ENCODE measurements at places on chromosomes 1 and 21.

GRCh38 chr1:158951956-158952355 is 20.6 kb downstream of the PYHIN1 start:
- H3K36me3 ChIP-seq: no peaks in the 10 kb centered on the region
- DNase-seq: no peak
- no peaks in the 10 kb centered on the region for H3K4me1 ChIP-seq
- no peaks in the 10 kb centered on the region for H3K27me3 ChIP-seq
- H3K27ac ChIP-seq: no peak overlapping the region

DNA sequence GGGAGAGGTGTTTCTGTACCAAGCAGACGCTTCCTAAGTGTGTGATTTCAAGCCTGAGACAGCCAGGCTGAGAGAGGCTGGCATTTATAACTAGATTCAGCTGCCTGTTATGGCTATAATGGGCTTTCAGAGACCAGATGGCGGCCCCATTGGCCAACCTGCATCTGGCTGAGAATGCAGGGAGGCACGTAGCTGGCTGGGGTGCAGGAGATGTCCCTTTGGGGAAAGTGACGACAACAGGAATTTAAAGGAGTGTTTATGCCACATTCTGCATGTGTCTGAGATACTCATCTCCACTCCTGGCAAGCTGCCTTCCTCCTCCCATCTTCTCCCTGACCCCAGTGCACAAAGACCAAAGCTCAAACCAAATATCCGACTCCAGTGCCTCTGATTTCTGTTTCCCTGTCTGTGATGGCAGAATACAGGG is 21.3 kb upstream of the CCDC190 start:
- no peak overlapping the region for H3K4me3 ChIP-seq
- no peaks in the 10 kb centered on the region for H3K27me3 ChIP-seq
- DNase-seq: no peak
- H3K4me1 ChIP-seq: peaks cover 4% of the 10 kb centered on the region
- H3K27ac ChIP-seq: no peak overlapping the region

- H3K27me3 ChIP-seq: peaks cover 31% of the 10 kb centered on the region
- H3K36me3 ChIP-seq: no peaks in the 10 kb centered on the region
- H3K4me3 ChIP-seq: no peak overlapping the region
- H3K27ac ChIP-seq: no peak overlapping the region
- no peak for DNase-seq
Observed at GRCh38 chr1:88302843-88303486, 381.1 kb upstream of the PKN2 start.

DNA sequence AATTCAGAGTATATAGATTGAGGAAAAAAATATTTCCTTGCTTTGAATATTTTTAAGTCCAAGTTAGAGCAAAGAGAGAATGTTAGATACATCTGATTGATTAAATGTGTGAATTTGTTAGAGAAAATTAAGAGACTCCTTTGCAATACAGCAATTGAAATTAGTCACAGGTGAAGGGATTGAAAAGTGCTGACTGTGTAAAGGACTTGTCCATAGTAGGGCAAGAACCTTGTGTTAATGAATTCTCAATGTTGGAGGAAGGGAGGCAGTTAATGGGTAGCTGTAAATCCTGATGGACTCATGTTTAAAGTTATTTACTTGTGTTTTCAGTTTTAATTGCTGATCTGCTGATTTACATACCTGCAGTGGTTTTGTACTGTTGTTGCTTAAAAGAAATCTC is 38.6 kb downstream of the ALG6 start:
- H3K36me3 ChIP-seq: peaks cover 6% of the 10 kb centered on the region
- H3K27me3 ChIP-seq: no peaks in the 10 kb centered on the region
- H3K4me3 ChIP-seq: no peak overlapping the region
- DNase-seq: no peak

DNA sequence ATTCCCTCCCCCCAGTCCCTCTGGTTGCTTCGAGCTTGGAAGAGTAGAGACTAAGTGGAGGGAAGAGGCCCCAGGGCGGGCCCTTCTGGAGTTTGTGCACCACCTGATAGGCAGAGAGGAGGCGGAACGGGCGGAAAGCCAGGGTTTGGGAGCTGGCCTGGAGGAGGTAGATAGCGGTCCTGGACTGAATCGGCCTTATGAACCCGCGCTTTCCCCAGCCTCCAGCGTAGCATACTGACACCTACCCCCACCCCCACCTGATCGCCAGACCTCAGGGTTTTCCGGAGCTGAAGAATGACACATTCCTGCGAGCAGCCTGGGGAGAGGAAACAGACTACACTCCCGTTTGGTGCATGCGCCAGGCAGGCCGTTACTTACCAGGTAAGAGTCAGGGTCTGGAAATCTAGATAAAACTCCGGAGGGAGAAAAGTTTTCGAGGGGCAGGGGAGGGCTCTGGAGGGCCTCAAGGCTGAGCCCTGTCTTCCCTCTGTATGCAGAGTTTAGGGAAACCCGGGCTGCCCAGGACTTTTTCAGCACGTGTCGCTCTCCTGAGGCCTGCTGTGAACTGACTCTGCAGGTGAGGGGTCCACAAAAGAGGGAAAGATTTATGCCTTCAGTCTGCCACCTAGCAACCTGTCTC is 705 bp downstream of the UROD start:
- no peaks in the 10 kb centered on the region for H3K27me3 ChIP-seq
- H3K27ac ChIP-seq: peak overlapping the region; percentile 96
- peak overlapping the region; percentile 88 for H3K4me3 ChIP-seq
- peaks cover 16% of the 10 kb centered on the region for H3K36me3 ChIP-seq
- peaks cover 38% of the 10 kb centered on the region for H3K4me1 ChIP-seq
- DNase-seq: peak; percentile 86

DNA sequence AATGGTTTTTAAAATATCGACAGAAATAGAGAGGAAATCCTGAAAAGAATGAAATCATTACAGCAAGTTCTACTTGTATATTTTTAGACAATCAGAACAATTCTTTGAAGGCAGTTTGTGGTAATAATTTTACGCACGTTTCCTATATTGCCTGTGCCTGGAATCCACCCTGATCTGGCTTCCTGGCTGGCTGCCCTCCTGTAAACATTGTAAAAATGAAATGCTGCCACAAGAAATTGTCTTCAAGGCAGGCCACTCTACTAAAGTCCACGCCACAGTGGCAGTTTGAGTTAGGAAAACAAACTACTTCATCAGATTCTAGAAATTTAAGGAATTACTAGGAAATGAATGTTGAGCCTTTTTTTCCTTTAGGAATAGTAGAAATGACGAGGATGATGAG is 454.5 kb upstream of the NR5A2 start:
- no peak overlapping the region for H3K27ac ChIP-seq
- H3K27me3 ChIP-seq: peaks cover 21% of the 10 kb centered on the region
- H3K4me1 ChIP-seq: no peaks in the 10 kb centered on the region
- no peak for DNase-seq
- H3K36me3 ChIP-seq: no peaks in the 10 kb centered on the region

DNA sequence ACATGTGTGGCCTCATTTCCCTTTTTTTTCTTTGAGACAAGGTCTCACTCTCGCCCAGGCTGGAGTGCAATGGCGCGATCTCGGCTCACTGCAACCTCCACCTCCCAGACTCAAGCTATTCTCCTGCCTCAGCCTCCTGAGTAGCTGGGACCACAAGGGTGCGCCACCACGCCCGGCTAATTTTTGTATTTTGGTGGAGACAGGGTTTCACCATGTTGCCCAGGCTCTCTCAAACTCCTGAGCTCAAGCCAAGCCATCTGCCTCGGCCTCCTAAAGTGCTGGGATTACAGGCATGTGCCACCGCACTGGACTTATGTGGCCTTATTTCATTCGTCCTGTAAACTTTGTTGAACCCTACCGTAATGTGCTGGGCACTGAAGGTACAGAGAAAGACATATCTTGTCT is 569 bp upstream of the WARS2 start:
- H3K4me1 ChIP-seq: peaks cover 13% of the 10 kb centered on the region
- no peak for DNase-seq
- H3K27ac ChIP-seq: no peak overlapping the region
- H3K36me3 ChIP-seq: no peaks in the 10 kb centered on the region
- no peak overlapping the region for H3K4me3 ChIP-seq
- no peaks in the 10 kb centered on the region for H3K27me3 ChIP-seq

DNA sequence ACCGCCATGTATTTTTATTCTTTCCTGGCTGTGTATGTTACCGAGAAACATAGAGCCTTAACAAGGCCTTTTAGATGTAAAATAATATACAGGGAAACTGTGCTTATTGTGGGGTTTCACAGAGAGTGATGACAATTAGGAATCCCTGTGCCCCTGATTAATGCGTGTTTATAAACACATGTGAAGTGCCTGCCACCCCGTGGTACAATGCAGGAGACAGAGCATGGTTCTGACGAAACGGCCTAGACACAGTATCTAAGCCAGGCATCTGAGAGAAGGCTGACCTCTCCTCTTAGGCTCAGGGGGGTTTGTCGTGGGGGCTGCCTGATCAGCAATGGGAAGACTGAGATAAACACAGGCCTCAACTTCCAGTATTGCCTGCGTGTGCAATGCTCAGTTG is 200.0 kb downstream of the AJAP1 start:
- H3K27ac ChIP-seq: no peak overlapping the region
- no peaks in the 10 kb centered on the region for H3K4me1 ChIP-seq
- H3K4me3 ChIP-seq: no peak overlapping the region
- H3K36me3 ChIP-seq: no peaks in the 10 kb centered on the region

DNA sequence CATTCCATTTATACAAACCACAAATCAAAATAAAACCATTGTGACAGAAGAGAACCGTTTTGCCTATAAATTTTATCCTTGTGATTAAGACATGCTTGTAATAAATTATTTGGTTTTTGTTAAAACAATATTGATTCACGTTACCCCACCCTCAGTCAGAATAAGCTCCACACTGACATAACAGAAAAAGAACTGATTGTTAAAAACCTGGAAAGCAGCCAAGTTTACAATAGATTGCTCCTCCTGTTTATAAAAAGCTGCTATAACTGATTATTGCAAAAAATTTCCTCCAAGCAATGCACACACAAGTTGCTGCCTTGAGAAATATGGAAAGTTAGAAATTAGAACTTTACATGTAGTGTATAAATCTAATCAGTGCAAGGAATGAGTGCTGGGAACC is 263.5 kb downstream of the SETD4 start:
- no peak overlapping the region for H3K4me3 ChIP-seq
- H3K27ac ChIP-seq: no peak overlapping the region
- H3K27me3 ChIP-seq: peaks cover 8% of the 10 kb centered on the region
- H3K36me3 ChIP-seq: no peaks in the 10 kb centered on the region

DNA sequence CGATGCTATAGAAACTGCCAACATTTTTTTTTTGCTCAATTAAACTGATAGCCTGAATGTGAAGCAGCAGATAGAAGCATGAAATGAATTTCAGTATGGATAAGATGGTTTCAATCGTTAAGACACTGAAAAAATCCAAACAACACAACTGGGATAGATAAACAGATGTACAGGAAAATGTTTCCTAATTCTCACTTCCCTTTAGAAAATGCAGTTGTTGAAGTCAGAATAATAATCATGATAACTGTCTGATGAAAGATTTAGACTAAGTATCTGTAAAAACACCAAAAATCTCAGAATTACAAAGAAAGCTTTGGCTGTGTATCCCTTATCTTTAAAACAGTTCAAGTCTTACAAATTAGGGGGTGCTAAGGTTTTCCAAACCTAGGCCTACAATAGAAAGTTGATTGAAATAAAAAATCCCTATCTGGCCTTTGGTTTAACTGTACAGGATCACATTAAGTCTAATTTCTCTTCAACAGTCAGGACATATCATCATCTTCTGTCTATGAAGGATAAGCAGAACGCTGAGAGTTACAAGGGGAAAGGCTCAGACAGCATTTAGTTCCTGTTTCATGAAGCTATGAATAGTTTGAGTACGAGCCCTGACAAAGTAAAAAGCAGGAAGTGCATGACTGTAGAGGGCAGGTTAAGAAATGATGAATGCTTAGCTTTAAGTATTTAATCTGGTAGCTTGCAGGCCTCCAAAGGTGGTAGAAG is 203.2 kb downstream of the APP start:
- no peak overlapping the region for H3K4me3 ChIP-seq
- peaks cover 15% of the 10 kb centered on the region for H3K4me1 ChIP-seq
- H3K27me3 ChIP-seq: no peaks in the 10 kb centered on the region
- no peak for DNase-seq
- H3K27ac ChIP-seq: no peak overlapping the region

DNA sequence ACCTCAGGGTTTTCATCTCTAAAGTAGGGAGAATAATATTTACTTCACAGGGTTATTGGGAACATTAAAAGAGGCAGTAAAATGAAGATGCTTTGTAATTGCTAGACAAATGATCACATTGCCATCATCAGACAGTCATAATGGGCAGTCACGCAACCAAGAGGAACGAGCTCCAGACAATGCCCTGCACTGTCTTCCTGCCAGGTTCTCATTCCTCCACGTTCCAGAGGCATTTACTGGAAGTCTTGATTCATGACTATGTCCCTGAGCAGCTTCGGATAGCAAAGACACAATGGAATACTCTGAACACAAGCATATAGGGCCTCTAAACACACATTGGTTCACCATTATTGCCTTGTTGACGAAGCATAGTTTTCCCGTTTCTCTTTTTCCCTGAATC is 389.7 kb downstream of the NTNG1 start:
- H3K36me3 ChIP-seq: no peaks in the 10 kb centered on the region
- H3K27me3 ChIP-seq: no peaks in the 10 kb centered on the region
- H3K27ac ChIP-seq: no peak overlapping the region
- no peaks in the 10 kb centered on the region for H3K4me1 ChIP-seq
- no peak overlapping the region for H3K4me3 ChIP-seq

- no peaks in the 10 kb centered on the region for H3K4me1 ChIP-seq
- DNase-seq: no peak
- H3K27ac ChIP-seq: no peak overlapping the region
- no peak overlapping the region for H3K4me3 ChIP-seq
- no peaks in the 10 kb centered on the region for H3K27me3 ChIP-seq
Observed at GRCh38 chr21:29403301-29403700, 104.6 kb downstream of the BACH1 start.

DNA sequence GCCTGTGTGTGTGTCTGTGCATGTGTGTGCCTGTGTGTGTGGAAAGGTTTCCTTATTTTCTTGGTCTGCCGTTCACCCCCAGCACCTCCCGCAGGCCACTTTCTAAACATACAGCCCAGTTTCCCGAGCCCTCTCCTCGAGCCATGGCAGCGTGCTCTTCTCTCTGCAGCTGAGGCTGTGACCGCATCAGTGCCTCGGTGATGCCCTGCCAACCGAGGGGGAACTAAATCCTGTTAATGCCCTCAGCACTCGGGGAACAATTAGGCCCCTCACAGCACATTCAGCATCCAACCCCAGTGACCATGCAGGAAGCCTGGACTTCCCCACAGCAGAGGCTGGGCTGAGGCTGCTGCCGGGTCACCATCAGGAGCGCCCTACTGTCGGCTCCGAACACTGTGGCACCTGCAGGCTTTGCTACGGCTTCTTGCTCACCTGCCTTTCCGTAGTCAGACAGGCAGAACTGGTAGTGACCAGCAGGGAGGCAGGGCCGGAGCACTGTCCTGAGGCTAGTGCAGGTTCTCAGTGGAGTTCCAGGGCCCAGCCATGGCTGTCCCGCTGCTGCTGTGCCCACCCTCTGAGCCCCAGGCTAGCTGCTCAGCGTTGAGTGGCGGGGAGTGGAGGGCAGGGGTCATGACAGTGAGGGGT is 8.1 kb downstream of the GPR137B start:
- no peaks in the 10 kb centered on the region for H3K36me3 ChIP-seq
- DNase-seq: no peak
- no peaks in the 10 kb centered on the region for H3K4me1 ChIP-seq
